ENCODE measurements at places on chromosomes 12 and 14.

DNA sequence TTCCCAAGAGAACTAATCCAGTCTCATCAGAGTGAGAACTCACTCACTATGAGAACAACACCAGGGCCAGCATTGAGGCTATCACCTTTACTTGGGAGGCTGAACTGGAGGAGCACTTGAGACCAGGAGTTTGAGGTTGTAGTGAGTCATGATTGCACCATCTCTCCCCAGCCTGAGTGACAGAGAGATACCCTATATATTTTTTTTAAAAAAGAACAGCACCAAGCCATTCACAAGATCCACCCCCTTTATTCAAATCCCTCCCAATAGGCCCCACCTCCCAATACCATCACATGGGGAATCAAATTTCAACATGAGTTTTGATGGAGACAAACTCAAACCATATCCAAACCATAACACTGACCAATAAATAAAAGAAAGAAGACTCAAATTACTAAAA is 3.7 kb upstream of the TMX1 start:
- no peak for DNase-seq

- DNase-seq = no peak
Observed at GRCh38 chr12:116713527-116713926, 24.3 kb downstream of the SPRING1 start.

- no peak for DNase-seq
Observed at GRCh38 chr12:101876322-101876860, 989 bp upstream of the DRAM1 start.

DNA sequence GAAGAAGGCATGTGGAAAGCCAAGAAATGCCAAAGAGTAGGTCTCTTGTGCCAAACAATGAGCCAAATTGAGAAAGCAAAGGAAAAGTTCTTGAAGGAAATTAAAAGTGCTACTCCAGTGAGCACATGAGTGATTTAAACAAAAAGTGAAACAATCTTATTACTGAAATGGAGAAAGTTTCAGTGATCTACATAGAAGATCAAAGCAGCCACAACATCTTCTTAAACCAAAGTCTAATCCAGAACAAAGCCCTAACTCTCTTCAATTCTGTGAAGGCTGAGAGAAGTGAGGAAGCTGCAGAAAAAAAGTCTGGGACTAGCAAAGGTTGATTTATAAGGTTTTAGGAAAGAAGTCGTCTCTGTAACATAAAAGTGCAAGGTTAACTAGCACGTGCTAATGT is 259.6 kb downstream of the FLRT2 start:
- no peak for DNase-seq

DNA sequence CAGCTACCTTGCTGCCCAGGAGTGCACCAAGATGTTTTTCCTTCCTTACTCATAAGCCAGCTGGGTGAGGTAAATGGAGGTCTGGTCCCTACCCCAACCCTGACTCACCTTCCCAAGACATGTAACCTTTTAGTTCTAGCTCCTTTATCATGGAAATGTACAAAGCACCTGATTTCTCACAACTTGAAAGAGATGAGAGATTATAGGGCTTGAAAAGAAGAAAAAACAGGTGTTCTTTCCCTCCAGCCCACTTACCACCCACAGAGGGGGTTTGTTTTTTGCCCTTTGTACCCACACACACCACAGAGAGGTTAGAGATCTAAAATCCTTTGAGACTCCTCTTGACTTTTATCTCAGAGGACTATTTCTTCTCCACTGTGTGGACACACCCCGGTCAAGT is 21.1 kb downstream of the PLXNC1 start:
- peak; percentile 32 for DNase-seq

DNA sequence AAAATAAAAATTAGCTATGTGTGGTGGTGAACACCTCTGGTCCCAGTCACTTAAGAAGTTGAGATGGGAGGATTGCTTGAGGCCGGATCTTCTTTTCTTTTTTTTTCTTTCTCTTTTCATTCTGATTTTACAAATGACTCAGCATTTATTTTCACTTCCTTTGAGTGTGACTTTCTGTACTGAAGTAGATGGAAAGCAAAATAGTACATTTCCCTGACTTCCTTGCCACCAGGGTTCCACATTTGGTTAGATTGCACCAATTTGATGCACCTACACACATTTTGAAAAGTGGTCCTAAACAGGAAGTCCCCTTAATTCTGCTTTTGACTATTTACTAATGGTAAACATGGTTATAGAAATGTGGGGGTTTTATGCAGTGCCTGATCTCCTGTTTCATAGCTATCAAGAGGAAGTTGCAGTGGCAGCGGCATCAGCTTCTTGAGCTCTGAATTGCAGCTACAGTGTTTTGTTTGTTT is 13.0 kb upstream of the LEMD3 start:
- DNase-seq = no peak

DNA sequence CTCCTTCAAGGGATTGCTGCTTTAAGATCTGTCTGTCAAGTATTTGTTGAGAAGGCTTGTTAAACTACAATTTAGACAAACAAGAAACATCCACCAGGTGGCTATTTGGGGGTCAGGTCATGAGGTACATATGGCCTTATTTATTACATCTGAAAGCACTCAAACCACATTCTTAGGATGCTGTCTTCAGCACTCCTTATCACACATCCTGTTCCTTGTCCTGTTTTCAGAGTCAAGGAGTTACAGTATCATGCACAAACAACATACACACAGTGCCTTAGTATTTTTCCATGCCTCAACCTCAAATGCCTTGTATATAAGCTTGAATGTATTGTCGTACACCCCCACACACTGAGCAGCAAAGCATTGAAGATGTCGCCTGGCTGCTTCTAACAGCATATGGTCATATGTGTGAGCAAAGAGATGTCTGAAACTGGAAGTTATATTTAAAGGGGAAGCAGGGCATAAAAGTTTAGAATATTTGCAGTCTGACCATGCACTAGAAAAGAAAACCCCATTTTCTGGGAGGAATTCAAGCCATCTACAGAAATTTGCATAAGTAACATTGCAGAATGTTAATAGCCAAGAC is 83.8 kb downstream of the KCNMB4 start:
- DNase-seq = no peak

- no peak for DNase-seq
Observed at GRCh38 chr12:12998248-12998647, 1.8 kb downstream of the HEBP1 start.

GRCh38 chr14:58687232-58687795 is 49.6 kb downstream of the DACT1 start:
- no peak for DNase-seq

DNA sequence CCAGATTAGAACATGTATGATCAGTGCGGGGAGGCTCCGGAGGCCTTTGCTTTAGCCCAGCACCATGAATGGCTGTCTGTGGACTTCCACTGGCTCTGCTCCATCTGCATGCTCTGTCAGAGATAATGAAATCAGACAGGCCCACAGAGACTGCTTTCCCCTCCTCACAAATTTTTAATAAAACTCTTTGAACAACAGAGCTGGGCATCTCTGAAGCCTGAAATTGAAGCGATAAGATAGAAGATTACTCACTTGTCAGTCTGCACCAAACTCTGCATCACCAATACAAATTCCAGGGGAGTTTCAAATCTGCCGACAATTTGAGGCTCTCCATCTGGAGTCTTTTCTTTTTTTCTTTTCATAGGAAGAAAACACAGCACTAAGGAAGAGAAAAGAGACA is 110.0 kb downstream of the DYRK2 start:
- no peak for DNase-seq

- no peak for DNase-seq
Observed at GRCh38 chr14:48584031-48584430, 908.6 kb upstream of the MDGA2 start.

- no peak for DNase-seq
Observed at GRCh38 chr12:65524666-65525065, 246.2 kb downstream of the MSRB3 start.

DNA sequence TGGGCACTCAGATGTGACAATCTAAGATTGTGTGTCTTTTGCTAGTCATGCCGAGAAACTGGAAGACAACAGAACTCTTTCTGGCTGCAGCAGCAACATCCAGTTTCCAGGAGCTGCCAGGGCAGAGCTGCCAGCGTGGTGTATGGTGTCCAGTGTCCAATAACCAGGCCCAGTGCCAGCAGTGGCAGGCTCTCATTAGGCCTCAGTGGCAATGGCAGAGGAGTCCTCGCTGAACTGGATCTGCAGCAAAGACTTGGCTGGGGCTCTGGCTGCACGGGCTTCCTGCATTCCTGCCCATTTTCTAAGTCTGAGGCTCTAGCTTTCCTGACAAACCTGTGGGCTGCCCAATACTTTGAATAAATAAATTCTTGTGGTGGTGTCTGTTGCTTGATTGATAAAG is 26.2 kb upstream of the PPM1A start:
- no peak for DNase-seq

DNA sequence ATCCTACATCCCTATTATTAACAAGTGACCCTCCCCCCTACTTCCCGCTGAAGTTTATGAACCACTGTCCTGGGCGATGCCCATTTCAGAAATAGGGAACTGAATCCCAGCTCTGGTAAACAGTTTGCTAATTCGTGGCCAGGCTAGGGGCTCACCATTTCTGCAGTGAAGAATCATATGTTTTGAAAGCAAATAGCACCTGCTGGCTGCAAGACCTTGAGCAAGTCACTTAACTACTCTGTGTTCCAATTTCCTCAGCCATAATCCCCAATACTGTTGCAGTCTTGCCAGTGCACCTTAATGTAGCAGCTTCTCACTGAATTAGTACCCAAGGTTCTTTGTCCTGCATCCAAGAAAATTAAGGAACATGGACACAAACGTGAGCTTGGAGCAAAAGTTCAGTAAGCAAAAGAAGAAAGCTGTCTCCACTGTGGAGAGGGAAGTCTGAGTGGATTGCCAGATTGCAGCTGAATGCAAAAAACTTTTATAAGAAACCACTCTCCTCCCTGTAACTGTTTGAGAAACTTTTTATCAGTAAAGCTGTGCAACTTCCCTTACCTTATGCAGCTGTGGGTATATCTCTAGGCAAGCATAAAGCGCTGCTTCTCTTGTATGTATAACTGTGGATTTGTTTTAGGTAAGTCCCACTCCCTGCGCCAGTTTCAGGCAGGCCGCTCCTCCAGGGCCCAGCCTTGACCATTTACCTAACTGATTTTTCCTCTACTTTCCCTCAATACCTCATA is 824 bp downstream of the OAS1 start:
- DNase-seq = no peak

- no peak for DNase-seq
Observed at GRCh38 chr12:109885616-109886015, 5.3 kb upstream of the GLTP start.

DNA sequence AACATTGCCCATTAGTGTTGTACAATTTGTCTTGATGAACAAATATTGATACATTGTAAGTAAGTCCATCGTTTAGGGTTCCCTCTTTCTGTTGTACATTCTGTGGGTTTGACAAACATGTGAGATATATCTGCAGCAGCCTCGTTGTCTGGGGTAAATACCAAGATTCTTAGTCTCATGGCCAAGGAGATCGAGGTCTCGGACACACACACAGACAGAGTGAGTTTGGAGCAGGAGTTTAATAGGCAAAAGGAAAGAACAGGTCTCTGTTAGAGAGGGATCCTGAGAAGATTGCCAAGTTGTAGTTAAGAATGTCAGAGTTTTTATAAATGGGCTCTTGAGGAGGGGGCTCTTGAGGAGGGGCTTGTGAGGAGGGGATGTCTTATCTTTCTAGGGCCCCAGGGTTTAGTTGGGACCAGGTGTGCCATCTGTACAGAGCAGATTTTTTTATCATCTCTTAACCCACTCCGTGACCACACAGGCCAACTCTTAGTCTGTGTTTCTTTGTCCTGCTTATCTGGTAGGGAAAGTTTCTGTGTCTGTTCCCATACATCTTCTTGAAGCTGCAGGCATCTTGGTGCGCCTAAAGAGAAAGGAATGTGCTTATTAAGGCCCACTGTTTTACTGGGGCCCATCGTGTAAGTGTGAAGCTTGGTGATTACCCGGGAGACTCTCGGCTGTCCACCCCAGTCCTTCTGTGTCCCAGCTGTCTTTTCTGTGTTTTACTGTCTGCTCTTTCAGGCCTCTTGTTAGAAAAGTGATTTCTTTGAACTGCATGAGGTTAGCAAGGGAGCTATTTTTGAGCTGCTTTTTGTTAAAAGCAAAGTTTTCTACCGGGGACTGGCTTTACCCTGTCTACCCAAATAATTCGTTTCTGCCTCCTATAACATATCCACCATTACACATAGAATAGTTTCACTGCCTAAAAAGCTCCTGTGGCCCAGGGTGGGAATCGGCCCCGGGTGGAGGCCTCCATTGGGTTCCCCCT is 22.4 kb upstream of the CLEC2D start:
- DNase-seq = no peak

DNA sequence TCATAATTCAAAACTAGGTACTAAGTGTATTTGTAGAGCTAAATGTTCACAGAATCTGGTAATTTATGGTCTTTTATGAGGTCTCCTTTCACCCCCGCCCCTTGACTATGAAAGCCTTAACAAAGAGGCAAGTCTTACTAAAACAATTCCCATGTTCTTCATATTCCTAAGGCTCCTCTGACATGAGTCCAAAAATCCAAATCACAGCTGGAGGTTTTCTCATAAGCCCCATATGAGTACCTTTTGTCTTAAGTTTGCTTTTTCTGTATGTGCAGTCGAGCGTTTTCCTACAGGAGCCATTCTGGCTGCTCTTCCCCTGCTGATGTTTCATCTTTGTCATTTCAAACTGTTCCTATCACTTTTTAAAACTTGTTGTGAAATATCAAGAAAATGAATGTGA is 55.2 kb downstream of the SIX1 start:
- DNase-seq = no peak

- no peak for DNase-seq
Observed at GRCh38 chr14:34078117-34078743, 127.4 kb upstream of the EGLN3 start.

GRCh38 chr12:85657836-85658630 is 178.2 kb downstream of the RASSF9 start:
- DNase-seq = no peak
